ENCODE measurements at places on chromosomes 7 and 10. TPM values are rescaled to one million over a fixed set of nuclear protein-coding genes. Genes with fewer than 3 reads are reported as not detected.

DNA sequence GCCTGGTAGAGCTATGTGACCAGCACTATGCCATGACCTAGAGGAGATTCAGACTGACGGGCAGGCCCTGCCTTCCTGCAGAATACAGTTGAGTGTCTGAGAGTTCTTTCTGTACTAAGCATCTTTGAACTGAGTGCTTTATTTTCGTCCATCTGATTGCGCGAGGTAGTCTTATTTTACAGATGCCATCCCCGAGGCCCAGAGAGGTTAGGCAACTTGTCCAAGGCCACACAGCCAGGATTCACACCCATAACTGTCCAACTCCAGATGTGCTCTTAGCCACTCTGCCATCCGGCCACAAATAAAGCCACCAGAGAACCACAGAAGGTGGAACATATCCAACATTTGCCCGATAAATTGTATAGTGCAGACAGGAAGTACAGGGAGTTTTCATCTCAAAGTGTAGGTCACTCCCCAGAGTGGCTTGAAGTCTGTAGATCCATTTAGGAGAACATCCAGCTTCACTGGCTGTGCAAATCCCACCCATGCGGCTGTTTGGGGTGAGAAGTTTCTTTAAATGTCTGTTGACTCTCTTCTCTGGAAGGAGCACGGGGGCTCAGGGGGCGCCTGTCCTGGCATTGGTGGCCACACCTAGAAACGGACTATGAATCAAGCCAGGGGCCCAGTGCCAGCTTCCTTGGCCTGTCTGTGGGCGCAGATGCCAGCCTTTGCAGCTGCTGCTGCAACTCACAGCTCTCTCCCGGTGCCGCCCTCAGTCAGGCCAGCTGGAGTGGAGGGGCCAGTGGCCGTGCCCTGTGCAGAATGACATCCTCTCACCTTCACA is 11.1 kb downstream of the CHST3 start:
- no peak for ATAC-seq

DNA sequence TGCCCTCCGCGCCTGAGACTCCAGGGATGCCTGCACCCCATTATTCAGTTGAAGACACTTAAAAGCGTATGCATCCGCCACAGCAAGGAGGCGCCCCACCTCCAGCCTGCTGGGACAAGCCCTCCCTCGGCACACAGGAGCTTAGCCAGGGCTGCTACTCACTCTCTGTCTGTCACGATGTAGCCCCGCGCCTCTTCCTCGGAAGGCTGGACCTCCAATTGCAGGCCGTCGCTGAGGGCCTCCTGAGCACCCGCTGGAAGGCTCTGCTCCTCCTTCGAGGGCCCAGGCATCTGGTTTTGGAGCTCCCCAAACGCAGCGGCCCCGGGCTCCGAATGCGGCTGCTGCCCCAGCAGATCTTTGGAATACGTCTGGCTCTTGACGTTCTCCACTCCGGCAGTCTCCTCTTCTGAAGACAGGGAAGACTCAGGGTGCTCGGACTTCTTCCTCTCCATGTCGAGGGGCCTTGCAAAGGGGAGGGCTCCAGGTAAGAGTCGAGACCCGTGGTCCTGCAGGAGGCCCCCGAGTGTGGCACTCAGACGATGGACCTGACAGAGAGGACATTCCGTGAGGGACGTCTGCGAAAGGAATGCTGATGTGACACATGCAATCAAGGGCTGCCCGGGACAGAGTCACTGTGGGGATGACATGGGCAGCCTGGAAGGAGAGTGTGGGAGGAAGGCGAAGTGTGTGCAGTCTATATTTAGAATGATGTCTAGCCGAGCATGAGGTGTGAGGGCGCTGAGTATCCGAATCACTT is 453.9 kb downstream of the PTPRN2 start:
- no peak for ATAC-seq

GRCh38 chr10:73467206-73467605 is 28.6 kb downstream of the PPP3CB start:
- no peak for ATAC-seq

Gene UCN3
- total RNA-seq, result not detected

DNA sequence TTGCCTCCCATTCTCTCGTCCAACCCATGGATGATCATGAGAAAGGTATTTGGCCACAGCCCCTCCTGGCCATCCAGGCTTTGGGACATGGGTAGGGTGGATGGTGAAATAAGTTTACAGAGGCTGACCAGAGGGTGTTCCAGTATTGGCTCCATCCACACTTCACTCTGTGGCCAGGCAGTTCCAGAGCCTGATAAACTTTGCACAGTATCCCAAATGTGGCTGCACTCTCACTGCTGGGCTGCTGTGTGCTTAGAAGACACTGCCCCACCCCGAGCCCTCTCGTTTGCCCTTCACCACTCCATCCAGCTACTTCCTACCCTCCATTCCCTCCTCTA is 72.0 kb upstream of the ZMIZ1 start:
- no peak for ATAC-seq

GRCh38 chr10:130141460-130141859 is 5.3 kb downstream of the GLRX3 start:
- ATAC-seq, result no peak

DNA sequence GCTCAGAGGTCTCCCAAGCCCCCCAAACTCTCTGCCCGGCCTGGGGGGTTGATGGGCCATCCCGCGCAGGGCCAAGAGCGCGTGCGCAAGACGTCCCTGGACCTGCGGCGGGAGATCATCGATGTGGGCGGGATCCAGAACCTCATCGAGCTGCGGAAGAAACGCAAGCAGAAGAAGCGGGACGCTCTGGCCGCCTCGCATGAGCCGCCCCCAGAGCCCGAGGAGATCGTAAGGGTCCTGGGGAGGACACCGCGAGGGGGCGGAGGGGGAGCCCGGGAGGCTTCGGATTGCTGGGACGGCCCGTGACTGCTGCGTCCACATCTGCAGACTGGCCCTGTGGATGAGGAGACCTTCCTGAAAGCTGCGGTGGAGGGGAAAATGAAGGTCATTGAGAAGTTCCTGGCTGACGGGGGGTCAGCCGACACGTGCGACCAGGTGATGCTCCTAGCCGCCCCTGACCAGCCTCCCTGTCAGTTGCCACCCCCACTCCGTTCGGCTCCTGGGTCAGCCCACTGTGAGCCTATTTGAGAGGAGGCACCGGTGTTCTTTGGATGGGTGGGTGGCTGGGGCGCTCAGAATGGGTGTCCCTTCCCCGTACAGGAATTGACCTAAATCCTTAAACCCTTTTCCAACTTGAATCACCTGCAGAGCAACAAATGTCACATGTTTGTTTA is 5.7 kb downstream of the ANKRD2 start:
- no peak for ATAC-seq

Gene AEBP1
- total RNA-seq, result 28.9 TPM

Gene OR13A1
- 0.13 TPM for total RNA-seq

Gene PKD1L1
- not detected for total RNA-seq

- ATAC-seq, result no peak
Observed at GRCh38 chr10:522350-522749, 167.1 kb downstream of the DIP2C start.

- no peak for ATAC-seq
Observed at GRCh38 chr10:33091201-33091600, 133.2 kb upstream of the ITGB1 start.

All from motor neuron (in vitro differentiated cells).